ENCODE measurements at places on chromosomes 3 and 15. TPM values are rescaled to one million over a fixed set of nuclear protein-coding genes. Genes with fewer than 3 reads are reported as not detected.

TRANK1 gene
- total RNA-seq = 5.7 TPM

GRCh38 chr3:120302361-120302760 lies 17.3 kb upstream of the GPR156 start:
- DNase-seq = no peak

GRCh38 chr15:23422946-23423708 lies 23.9 kb downstream of the GOLGA6L2 start:
- no peak for DNase-seq

DNA sequence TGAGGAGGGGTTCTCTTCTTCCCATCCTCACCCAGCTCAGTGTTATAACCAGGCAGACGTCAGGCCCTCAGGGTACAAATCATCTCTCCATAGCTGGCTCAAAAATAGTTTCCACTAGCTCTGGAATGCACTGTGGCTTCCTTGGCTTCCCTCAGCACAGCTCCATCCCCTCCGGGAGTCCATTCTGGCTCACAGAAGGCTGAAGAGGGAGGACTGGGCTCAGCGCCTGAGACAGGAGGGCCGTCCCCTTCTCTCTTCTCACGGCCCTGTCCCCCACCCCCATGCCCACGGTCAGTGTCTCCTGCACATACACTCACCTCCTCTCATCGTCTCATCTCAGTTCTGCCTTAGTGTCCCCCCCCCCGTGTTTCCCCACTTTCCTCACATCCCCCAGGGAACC lies 50.1 kb downstream of the UMPS start:
- peak; percentile 85 for DNase-seq

DNA sequence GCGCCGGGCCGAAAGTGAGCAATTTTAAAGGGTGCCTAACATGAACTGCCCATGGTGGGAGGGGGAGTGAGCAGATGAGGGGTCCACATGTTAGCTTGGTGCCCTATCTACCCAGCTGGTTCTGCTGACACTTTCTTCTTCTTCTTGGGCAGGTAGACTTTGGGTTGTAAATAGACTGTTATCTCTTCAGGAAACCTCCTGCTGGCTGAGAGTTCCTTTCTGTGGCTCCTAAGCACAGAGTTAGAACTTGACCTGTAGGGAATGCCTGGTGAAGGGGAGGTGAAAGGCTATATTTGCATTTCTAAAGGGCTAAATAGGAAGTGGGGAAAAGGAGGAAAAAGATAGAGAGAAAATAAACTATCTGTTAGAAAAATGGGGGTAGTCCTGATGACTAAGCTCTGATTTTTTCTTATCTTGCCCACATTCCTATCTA lies 521.4 kb upstream of the TGFBR2 start:
- DNase-seq = no peak

- no peak for DNase-seq
These were observed 98.7 kb upstream of the IQSEC1 start for GRCh38 chr3:13171704-13172643.

- no peak for DNase-seq
These were observed 332.6 kb downstream of the LSAMP start for GRCh38 chr3:116112696-116113095.

DNA sequence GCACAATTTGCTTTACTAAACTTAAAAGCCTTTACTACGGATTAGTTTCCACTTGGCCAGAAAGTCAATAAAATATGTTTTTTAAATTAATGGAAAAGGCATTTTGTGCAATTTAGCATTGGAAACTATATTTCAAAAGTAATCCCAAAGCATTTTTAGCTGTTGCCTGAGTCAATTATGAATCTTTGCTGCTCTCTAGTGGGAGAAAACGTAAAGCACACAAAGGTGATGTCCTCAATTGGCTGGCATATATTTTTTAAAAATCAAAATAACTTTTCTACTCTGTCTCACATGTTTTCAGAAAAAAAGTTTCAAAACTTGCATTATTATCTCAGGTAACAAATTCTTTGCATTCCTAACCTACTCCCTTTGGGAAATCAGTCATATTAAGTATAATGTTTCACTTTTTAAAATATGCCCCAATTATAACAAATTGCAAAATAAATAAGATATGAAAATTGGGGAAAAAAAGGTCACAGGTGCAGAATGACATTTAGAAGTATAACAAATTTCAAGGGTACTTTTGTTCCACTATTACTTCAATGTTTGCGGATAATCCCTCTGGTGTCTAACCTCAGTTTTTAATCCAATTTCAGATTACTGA lies 47.2 kb upstream of the TEX55 start:
- DNase-seq = no peak

- DNase-seq = no peak
These were observed 429.7 kb upstream of the RASGRP1 start for GRCh38 chr15:38994310-38994709.

TRIM42 gene
- total RNA-seq = not detected

AGBL1 gene
- total RNA-seq = not detected

ZPLD1 gene
- total RNA-seq = not detected

CALML4 gene
- total RNA-seq = 1.5 TPM

DNA sequence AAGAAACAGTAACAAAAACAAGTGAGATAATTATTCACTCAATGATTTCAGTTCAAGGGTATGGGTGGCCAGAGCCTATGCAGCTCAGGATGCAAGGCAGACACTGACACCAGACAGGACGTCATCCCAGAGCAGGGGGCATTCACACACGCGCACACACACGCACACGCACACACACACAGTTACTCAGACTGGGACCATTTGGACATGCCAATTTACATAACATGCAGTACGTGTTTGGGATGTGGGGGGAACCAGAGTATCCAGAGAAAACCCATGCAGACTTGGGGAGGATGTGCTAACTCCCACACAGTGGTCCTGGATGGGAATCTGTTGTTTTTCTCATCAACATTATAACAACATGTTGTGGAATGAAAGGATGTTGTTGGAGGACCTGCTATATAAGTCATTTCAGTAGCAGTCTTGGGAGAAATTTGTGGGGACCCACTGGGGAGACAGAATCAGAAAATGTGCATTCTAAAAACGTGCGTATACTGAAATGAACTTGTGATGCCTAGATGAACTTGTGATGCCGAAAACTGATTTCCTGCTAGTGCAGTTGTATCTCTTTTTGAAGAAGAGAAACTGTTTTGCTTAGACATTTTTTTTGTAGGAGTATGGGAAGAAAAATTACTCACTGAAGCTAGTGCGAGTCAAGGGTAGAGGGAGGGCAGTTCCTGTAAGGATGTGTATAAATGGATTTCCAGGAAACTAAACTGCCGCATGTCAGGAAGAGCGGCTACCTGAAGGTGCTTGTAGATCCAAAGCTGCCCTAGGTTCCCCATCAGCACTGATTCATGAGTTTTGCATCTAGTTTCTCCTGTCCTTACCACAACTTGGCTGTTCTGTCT lies 25.2 kb downstream of the CD200 start:
- DNase-seq = no peak

GRCh38 chr3:128405554-128406277 lies 61.0 kb downstream of the DNAJB8 start:
- no peak for DNase-seq

Measured in Right ventricle myocardium inferior (tissue), 1 donor.